ENCODE measurements at places on chromosomes 1 and 21.

GRCh38 chr21:44944596-44944995, 4.8 kb downstream of the SLX9 start:
- DNase-seq = no peak

GRCh38 chr1:154272999-154273563, 652 bp downstream of the HAX1 start:
- no peak for DNase-seq

DNA sequence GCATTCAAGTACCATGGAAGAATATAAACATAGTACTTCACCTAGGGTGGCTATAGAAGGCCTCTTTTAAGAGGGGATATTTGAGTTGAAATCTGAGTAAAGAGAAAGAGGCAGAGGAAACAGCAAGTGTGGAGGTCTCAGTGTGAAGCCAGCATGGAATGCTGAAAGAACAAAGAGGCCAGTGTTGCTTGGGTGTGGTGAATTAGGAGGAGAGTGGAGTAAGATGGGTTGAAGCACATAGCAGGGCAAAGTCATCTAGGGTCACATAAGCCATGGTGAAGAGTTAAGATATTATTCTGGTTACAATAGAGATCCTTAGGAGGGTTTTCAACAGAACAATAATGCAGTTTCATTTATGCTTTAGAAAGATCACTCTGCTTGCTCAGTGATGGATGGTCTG, 37.5 kb downstream of the C1orf141 start:
- DNase-seq = no peak

DNA sequence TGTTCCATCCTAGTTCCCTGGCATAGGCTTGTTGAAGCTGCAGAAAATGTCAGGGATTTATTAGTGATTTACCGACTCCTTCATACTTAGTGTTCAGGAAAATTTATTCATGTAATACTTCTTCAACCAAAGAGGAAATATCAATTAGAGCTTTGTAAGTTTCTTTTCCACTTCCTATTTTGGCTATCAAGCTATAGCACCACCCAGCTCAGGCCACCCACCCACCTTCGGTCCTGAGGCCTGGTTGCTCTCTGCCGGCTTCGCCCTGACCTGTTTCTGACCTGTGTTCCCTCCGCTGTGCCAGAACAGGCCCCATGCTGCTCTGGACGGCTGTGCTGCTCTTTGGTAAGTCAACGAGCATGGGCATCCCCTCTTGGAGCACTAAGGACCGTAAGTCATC, at the start of gene FCRL6:
Gene FCRL6, plus strand, starts transcription at position 250 of the 400 bp plus-strand sequence. Its CDS starts 65 bp downstream, at position 315.
- DNase-seq = no peak

GRCh38 chr1:229224308-229224707, 46.6 kb upstream of the RAB4A start:
- no peak for DNase-seq

DNA sequence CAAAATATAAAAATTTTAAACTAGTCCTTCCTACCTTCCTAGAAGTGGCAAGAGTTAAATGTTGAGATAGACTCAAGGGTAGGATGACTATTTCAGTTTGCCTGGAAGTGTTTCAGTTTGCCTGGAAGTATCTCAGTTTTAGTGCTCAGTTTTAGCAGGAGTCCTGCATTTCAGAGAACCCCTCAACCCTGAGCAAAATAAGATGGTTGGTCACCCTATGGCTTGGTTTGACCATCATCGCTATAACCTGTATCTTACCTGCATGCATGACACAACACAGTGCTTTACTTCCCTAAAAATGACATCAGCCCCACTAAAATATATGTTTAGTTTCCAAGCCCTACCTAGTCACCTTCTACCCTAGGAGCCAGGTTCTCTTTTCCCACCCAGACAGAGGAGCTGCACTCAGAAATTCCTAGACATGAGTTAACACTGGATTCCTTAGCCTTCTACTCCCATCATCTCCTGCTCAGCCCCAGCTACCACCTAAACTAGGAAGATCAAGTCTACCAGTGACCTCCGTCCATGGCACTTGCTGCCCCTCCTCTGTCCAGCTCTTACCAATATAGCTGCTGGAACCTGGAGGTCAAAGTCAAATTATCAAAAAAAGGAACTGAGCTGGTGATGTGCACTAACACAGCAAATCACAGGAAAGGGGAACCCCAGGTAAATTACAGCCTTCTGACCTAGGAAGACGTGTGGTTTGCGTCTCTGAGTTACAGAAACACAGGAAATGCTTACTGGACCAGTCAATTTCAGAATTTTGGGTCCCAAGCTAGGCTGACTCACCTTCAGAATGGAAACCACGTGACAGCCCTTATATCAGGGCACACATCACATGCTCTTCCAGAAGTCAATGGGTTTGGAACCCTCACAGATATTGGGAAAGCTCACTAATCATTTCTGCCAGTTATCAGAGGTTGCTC, 2.2 kb upstream of the G0S2 start:
- no peak for DNase-seq

DNA sequence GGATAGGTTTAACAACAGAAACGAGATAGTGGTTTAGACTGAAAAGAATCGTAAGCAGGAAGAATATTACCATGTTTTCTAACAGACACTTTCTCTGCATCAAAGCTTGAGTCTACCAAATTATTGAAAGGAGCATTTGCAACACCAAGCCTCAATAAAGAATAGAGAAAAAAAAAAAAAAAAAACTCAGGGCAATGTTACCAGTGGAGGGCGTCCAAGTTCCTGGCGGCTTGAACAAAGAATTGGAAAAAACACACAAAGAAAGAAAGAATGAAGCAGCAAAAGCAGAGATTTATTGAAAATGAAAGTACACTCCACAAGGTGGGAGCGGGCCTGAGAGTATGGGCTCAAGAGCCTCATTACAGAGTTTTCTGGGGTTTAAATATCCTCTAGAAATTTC, 686.5 kb upstream of the ADGRL2 start:
- DNase-seq = no peak

- DNase-seq = no peak
These were observed 16.4 kb downstream of the ATP1A2 start for GRCh38 chr1:160131803-160132565.

- peak; percentile 63 for DNase-seq
These were observed 1532.1 kb upstream of the TPTE start for GRCh38 chr21:8989261-8989711.

GRCh38 chr1:36208978-36209703, 15.1 kb upstream of the THRAP3 start:
- no peak for DNase-seq

DNA sequence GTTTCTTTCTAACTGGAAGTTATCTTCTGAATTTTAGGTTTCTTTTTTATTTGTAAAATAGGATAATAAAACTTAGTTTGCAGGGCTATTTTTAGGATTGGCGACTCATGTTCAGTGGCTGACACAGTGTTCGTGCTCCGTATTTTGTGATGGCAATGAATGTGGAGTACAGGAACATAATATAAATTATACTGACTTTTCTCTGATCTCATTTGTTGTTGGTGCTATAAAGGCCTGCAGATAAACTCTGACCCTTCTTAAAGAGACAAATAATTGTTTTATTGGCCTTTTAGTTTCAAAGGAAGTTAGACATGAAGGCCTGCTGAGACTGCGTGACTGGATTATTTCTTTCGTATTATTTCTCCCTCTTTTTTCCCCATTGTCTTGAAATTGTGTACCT, 339.6 kb downstream of the PDE4B start:
- DNase-seq = no peak

GRCh38 chr1:228513236-228513900, 26.2 kb downstream of the RNF187 start:
- DNase-seq = no peak

- DNase-seq = no peak
These were observed 134.6 kb downstream of the TENT5C start for GRCh38 chr1:117740496-117740895.

DNA sequence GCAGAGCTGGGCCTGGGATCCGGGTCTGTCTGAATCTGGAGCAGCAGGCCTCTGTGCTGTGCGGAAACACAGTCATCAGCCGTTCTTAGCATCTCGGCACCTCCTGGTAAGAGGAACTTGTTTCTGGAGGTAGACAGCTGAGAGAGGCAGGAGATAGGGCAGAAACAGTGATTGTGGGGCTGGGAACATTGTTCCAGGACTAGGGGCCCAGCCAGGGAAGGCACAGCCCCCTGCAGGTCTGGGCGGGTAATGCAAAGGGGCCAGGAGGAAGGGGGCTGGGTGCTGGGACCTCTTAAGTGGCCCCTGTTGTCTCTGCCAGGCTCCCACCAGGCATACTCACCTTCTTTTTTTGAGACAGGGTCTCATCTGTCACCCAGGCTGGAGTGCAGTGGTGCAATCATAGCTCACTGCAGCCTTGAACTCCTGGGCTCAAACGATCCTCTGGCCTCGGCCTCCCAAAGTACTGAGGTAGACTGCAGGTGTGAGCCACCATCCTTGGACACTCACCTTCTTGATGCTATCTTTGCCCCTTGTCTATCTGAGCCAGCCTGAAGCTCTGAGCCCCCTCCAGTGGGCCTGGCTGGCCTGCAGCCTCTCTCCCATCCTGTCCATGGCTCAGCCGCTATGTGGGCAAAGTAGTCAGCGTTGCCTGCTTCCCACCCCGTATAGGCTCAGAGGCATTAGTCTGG, 134.3 kb upstream of the ZBTB40 start:
- DNase-seq = peak; percentile 6

DNA sequence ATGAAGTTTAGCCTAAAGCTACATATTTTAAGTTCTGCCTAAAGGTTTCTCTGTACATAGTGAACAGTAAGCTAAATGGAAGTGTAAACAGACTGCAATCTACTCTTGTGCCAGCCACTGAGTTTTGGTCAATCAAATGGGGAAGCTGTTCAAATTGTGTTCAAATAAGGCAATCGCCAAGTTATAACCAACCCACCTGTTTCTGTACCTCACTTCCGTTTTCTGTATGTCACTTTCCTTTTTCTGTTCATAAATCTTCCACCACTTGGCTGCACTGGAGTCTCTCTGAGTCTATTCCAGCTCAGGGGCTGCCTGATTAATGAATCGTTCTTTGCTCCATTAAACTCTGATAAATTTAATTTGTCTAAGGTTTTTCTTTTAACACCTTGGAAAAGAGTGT, 10.8 kb upstream of the THEM4 start:
- no peak for DNase-seq

DNA sequence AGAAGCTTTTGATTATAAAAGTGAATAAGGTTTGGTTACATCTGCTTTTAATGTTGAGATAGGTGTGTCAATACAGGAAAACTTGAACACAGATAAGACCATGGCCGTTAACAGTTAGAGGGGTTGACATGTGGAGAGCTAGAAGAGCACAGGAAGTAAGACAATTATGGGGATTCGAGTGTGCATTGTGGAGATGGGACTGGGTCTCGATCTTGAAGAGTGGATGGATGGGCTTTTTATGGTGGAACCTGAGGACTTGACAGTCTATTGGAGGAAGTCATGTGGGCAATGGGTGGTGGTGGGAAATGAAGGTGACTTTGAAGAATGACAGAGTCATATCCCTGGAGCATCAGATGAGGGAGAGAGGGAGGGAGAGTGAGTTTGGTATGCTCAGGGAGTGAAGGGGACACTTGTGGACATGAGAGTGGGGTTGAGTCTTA, 12.1 kb downstream of the DYRK1A start:
- DNase-seq = no peak

DNA sequence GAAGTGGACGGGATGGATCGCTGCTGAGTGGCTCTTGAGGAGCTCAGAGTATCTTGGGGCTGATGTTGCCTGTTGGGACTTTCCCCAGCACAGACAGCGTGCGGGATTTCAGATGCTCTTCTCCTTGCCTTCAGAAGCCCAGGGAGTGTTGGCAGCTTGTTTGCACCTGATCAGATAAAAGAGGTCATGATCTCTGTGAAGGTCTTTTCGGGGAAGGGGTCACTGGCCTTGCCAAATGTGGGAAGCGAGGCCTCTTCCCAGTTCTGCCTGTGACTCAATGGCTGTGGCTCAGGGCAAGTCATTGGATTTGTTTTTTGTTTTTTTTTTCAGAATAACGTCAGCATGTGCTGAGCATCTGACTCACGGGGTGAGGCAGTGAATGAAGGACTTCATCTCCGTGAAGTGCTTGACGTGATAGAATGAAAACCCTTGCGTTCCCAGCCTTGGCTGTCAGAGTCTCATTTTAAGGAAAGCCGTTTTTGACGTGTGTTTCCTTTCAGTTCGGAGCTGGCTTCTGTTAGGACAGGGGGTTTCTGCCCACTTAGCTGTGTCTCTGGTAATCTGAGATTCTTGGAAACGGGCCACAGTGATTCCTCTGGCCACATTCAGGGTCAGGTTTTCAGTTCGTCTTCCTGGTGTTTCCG, 46.7 kb downstream of the GALNT2 start:
- DNase-seq = no peak

DNA sequence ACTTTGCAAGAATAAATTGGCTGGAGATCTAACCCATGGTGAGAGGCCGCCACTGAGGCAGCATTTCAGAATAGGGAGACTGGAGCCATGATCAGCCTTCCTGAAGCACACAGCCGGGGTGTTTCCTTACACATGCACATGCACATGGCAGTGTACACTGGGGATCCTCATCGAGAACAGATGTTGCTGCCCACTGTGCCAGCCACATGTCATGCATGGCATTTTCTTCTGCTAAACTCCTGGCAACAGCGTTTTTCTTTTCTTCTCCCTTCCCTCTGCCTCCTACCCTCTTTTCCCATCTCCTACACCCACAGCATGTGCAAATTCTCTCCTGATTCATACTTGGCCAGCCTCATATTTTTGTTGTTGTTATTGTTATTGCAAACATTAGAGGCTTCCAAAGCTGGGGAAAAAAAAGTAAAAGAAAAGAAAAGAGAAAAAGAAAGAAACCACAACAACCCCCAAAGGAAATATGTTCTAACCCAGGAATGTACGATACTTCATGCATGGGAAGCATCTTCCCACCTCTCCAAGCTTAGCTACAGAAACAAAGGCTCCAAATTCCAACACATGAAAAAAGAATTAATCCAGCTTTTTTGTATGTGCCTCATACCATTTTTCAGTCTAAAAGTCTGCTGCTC, 344.0 kb downstream of the ASTN1 start:
- no peak for DNase-seq

- DNase-seq = no peak
These were observed 661.0 kb upstream of the PTBP2 start for GRCh38 chr1:96060621-96061020.

GRCh38 chr1:56526571-56527174, 52.7 kb downstream of the PLPP3 start:
- no peak for DNase-seq

DNA sequence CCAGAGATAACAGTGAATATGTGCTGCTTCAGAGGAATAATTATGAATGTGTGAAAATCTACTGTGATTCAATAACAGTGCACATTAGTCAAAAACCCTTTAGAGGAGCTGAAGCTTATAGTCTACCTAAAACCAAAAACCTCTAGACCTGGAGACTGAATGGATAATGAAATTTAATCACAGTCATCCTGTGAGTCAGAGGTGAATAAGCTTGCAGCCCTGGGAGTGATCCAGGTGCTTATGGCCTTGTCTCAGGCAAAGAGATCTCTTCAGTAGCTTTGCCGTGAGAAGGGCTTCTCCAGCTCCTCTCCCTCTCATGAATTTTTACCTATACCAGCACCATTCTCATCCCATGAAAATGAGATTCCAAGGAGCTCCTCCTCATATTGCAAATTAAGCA, 81.3 kb upstream of the RGS4 start:
- no peak for DNase-seq

- no peak for DNase-seq
These were observed 169.5 kb upstream of the DPYD start for GRCh38 chr1:98090351-98090750.

Data from NCI-H2227 treated with DMSO at 0.1 percent for 48 hours (cell line).